ENCODE measurements at places on chromosomes 5 and 9.

DNA sequence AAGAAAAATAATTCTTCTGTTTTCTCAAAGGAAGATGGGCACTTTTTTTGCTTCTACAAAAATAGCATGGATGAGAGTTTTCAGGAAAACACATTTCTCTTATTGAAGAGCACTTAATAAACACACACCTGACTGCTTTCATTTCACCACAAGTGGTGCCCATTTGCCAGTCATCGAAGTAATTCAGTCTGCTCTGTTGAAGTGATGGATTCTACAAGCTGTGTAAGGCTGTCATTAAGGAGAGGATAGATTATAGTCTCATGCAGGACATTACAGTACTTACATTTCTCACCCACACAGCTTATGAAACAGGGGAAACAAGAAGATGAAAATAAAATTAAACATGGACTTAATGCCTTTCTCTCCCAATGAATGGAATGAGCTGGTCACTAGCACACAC, 165.2 kb downstream of the NR2F1-AS1 start:
- DNase-seq = no peak

DNA sequence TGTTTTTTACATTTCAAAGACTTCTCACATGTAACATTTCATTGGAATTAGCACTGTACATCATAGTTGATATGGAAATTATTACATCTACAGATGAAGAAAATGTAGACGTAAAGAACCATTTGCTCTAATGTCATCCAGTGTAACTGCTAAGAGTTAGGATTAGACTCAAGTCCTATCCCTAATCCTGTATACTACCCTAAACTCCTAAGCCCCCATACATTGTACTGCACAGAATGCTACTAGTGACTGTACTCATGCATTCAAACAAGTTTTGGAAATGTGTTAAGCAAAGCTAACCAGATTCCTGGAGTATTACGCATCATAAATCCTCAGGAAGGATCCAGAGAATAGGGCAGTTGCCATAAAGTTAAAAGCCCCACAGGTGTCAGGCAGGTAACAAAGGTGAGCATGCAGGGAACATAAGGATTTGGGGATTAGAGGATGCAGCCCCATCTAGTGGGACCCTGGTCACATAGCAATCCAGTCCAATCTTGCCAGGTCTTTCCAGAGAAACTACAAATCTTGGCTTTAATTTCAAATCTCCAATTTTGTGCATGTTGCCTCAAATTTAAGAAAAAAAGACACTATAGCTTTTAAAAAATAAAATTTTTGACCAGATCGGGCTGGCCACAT, 32.0 kb downstream of the HAVCR1 start:
- peak; percentile 60 for DNase-seq

DNA sequence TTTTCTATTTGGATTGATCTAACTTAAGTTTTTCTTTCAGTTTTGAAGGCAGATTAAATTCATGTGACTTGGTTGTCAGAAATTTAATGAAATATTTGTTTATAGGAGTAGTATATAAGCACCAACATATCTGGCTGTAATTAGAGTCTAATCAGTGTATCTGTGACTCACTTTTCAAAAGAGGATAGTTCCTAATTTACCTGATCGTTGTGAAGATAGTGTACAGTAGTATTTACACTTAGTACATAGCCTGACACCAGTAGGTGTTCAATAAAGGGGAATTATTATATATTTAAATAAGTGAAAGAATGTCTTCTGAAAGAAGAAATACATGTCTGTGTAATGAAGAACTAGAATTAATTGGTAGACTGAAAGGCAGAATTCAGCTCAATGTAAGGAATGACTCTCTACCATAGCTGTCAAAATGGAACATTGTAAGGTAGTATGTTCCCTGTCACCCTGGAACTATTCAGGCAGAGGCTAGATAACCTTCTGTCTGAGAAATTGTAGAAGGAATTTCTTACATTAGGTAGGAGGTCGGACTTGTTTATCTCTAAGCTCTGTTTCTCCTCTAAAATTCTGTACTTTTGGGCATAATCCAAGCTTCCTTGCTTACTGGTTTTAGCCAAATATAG, 8.6 kb downstream of the TGFBR1 start:
- DNase-seq = no peak

DNA sequence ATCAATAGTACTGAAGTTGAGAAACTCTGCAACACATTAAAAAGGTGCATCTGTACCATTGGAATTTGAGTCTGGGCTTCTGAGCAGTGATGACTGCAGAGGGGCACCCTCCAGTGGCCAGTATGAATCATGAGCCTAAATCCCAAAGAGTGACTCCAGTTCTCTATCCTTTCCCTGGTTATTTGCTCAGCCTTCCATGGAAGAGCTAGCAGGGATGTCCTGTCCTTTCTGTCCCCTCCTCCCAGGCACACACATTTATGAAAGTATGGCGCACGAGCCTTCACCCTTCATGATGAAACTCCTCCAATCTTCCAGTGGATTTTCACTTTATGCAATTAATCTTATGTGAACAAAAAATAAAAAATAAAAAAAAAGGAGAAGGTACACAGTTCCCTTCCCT, 81.0 kb downstream of the ESM1 start:
- DNase-seq = peak; percentile 72

DNA sequence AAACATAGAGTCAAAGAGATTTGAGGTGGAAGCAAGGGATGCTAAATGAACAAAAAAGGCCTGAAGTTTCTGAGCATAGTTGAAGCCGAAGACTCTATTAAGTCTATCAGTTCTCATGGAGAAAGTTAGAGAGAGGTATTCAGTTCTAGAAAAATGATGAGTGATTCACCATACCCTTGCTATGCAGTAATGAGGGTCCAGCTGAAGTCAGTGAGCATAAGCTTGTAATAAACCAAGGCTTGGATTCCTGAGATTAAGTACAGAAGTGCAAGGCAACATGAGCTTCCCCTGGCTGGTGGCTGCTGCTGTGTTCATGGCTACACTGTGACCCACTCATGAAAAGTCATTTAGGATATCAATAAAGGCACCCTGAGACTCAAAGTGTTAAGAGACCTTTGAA, 129.7 kb upstream of the MTAP start:
- no peak for DNase-seq

DNA sequence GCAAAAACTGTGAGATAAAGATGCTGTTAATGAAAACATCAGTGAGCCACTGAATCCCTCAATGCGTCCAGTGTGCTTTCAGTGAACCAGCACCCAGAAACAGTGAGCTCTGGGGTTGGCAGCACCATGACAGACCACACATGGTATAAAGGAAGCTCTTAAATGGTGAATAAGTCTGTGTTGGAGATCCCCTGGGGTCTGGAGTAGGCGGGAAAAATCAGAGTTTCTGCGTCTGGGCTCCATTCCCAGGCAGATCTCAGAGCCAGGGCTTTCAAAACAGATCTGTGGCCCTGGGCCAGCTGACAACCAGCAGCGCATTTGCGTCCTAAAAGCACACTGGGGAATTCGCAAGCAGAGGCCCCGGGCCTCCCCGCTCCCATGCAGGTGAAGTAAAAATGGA, 233.5 kb downstream of the FRMD3 start:
- DNase-seq = no peak

- DNase-seq = no peak
Measured at GRCh38 chr5:62790348-62790747, 211.7 kb downstream of the LRRC70 start.

DNA sequence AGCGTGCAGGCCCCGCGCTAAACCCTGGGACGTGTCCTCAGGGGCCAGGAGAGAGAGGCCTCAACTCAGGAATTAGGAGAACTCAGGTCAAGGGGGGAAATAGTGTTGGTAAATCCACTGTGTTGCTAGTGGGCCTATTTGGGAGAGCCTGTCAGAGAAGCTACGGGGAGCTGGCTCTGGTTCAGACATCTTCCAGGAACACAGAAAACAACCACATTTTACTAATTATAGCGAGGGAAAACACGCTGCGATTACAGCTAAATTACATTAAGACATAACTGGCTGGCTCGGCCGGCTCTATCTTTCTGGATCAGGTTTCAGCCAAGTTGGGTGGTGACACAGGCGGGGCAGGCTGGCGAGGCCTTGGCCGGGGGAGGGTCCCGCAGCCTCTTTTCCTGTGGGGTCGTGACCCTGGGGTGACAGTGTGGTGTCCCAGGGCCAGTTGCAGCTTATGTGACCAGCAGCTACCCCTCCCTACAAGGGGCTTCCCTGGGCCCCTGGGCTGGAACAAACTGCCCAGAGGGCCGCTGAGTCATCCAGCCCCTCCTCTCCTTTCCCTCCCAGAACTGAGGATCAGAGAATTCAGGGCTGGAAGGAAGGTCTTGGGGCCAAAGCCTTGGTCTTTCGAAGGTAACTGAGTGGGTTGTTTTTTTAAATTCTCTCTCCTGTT, 75.1 kb downstream of the FGF18 start:
- peak; percentile 51 for DNase-seq

GRCh38 chr5:78387468-78388153, 27.2 kb downstream of the SCAMP1 start:
- no peak for DNase-seq

- DNase-seq = no peak
Measured at GRCh38 chr5:67334373-67334772, 137.8 kb upstream of the CD180 start.

GRCh38 chr5:151068433-151069197, 12.2 kb downstream of the TNIP1 start:
- DNase-seq = peak; percentile 93

DNA sequence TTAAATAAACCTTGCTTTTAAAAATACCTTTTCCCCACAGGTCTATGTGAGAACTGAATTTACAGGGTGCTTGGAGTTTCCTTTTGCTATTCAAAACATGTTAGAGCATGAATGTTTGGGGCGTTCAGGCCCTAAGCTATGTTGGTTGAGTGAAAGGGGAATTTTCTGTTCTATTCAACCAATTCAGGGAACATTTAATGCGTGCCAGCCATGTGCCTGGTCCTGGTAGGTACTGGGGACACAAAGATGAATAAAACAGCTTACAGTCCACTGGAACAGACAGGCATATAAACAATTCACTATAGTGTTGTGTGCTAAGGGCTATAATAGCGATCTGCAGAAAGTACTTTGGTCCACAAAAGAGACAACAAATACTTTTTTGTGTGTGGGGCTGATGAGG, 108.5 kb downstream of the ZSWIM6 start:
- DNase-seq = no peak

- DNase-seq = no peak
Measured at GRCh38 chr5:111495159-111495558, 17.2 kb downstream of the STARD4 start.

GRCh38 chr5:169442913-169443784, 140.4 kb upstream of the SPDL1 start:
- DNase-seq = no peak

- no peak for DNase-seq
Measured at GRCh38 chr5:151550146-151550545, 41.0 kb downstream of the FAT2 start.

- no peak for DNase-seq
Measured at GRCh38 chr5:138515556-138516245, 27.3 kb downstream of the ETF1 start.

DNA sequence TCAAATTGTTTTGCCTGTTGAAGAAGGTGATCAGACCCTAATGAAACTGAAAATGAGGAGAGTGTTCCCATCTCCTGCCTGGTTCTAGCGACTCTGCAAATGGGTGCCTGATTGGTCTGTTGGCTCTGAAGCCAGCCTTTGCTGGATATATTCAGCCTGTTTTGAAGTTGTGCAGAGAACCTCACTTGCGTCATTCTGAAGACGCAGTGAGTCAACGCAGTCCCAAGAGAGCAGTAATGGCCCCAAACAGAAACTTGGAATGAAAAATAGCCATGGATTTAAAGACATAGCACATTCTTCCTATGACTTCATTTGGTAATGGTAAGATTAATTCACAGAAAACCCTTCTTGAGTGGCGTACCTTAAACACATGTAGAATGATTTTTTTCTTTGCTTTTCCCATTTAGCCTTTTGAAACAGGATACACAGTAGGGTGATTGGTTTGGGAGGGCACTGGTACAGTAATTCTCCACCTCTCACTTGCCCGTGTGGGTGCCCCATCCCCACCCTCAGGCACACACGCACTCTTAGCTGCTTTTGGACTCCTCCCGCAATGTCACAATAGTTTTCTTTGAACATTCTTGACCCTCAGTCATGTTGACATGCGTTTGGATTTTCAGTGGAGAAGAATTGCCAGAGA, 54.1 kb upstream of the ABL1 start:
- DNase-seq = no peak

DNA sequence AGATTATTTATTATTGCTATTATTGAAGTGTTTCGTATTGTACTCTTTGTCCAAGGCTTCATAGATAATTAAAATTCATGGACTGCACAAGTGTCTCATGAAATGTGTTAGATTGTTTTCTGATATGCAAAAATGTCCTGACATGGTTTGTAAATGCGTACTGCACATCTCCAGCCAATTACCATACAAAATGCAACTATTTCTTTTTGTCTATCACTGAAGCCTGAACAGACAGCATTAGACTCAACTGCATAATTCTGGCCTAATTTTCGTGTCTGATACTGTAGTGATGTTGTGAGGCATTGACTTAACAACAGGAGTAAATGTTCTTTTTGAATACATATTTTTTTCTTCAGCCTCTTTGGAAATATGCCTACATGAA, 498.2 kb upstream of the CD180 start:
- DNase-seq = no peak

DNA sequence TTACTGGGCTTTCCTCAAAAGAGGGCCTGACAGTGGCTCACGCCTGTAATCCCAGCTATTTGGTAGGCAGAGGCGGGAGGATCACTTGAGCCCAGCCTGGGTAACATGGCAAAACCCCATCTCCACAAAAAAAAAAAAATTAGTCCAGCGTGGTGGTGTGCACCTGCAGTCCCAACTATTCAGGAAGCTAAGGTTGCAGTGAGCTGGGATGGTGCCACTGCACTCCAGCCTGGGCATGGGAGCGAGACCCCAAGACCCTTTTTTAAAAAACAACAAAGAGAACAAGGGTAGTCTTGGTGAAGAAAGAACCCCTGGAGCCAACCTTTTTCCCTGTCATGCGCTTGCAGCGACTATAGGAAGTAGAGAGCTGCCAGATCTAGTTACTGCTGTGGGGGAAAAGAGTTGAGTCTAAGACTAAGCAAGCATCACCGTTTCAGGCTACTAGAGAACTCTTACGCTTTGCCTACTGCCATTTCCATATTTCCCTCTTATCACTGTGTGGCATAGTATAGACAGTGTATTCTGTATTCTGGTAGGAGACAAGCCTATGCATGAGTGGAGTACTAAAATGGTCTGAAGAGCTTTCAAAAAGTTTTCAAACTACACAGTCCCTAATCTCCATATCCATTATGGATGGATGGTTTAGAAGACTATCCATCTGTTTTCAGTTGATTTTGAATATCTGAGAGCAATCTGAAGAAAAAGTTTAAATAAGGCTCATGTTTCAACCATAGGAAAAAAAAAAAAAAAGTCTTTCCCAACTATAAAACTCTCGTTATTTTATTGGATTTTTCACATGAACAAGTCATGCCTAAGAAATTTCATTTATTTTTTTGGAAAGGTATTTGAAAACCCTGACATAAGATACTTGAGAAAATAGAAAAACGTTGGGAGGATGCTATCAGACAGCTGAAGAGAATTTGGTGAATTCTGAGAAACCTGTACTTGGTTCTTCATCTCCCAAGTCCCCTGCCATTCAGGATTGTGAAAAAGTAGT, 2.6 kb downstream of the C9orf40 start:
- DNase-seq = no peak

GRCh38 chr9:32867026-32867425, 83.7 kb downstream of the TMEM215 start:
- no peak for DNase-seq

- peak; percentile 81 for DNase-seq
Measured at GRCh38 chr9:81741103-81741502, 51.8 kb upstream of the TLE1 start.

- DNase-seq = no peak
Measured at GRCh38 chr5:132763181-132764036, 13.6 kb downstream of the SEPTIN8 start.
